Colonic mucosa (tissue), 4 donors: ENCODE measurements at places on chromosomes 3 and 15.

DNA sequence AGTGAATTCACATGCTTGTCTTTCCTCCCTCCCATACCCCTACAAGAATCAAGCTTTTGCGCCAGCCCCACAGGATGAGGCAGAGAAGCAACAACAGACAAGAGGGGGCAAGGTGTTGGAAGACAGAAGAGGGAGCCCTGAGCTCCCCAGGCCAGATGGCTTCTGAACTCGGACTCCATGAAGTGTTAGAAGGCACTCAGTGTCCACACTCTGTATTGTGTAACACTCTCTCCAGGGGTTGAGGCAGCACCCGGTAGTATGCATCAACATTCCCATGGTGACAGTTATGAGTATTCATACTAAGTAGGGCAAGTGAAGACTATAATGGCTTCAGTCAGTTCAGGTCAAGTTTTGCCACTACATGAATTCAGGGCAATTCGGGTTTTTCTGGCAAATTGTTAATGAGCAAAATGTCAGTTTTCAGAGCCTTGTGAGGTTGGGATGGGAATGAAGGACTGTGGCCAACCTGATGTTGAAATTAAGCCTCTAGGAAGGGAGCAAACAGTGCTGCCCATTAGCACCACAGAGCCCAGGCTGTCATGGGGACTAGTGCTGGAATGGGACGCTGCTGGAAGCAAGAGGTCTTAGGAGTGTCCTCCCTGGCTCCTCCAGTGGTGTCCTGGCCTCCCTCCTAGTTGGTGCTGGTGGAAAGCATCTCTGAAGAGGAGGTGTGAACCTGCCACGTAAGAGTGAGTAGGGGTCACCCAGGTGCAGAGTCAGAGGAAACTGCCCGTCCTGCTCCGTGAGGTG lies 79.4 kb downstream of the KLF15 start:
- H3K27me3 ChIP-seq = no peaks in the 10 kb centered on the region
- H3K4me1 ChIP-seq = no peaks in the 10 kb centered on the region
- H3K36me3 ChIP-seq = no peaks in the 10 kb centered on the region
- H3K4me3 ChIP-seq = no peak overlapping the region

- H3K4me3 ChIP-seq = no peak overlapping the region
- DNase-seq = no peak
- H3K27ac ChIP-seq = no peak overlapping the region
- H3K36me3 ChIP-seq = no peaks in the 10 kb centered on the region
Observed at GRCh38 chr15:101108461-101108775, 143.4 kb downstream of the CHSY1 start.

DNA sequence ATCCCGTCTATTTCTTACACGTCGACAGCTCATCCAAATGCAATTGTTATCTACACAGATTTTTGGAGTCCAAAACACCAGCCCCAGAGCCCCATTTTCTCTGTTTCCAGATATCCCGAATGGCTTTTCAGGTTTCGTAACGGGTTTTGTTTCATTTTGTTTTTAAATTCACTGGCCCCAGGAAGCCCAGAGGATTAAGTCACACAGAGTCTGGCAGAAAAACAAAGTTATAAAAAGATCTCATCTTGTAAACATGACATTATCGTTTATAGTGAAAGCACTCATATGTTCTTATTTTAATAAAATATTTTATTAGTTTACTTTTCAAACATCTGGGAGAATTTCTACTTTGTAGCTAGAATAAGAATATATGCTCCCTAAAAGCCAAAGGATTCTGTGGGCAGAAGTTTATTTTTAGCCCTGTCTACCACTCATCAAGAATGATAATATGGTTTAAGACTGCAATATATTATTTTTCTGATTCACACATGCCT lies 149.3 kb upstream of the SLC2A2 start:
- H3K27me3 ChIP-seq = no peaks in the 10 kb centered on the region
- no peak overlapping the region for H3K4me3 ChIP-seq
- DNase-seq = no peak
- no peaks in the 10 kb centered on the region for H3K36me3 ChIP-seq
- no peaks in the 10 kb centered on the region for H3K4me1 ChIP-seq
- H3K27ac ChIP-seq = peak overlapping the region; percentile 11

DNA sequence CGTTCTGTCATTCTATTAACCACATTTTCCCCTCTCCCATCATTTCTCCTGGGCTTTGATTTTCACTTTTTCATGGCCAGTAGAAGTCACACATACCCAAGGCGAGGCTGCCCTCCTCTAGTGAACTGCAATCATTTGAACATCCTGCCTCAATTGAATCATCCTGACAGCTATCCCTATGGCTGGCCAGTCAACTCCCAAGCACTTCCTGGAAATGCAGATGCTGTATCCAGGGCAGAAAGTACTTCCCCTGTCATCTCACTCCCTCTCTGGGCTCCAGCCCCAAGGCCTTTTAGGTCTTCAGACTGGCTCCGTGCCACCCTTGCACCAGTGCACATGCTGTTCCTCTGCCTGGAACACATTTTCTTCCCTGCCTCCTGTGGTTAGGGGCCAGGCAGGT lies 738.3 kb upstream of the CFAP20DC start:
- no peaks in the 10 kb centered on the region for H3K36me3 ChIP-seq
- no peak overlapping the region for H3K27ac ChIP-seq
- no peak for DNase-seq
- H3K4me1 ChIP-seq = no peaks in the 10 kb centered on the region
- H3K27me3 ChIP-seq = no peaks in the 10 kb centered on the region
- no peak overlapping the region for H3K4me3 ChIP-seq

DNA sequence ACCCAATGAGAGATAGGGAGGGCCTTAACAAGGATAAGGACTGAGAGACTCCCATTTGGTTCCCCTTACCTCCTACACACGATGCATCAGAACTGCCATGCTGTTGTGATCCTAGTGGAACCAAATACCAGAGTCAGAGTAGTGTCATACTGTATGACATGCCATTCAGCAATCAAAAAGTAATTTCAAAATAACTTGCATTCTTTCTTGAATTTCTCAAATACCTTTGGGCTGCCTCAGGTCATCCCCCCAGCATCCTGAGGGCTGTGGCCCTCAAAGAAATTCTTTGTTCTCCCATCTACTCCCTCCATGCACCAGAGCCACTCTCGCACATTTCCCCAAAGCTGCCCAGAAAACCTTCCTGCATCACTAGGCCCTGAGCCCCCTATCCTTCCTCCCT lies 68.9 kb upstream of the PPP2R3A start:
- no peaks in the 10 kb centered on the region for H3K36me3 ChIP-seq
- no peak overlapping the region for H3K4me3 ChIP-seq
- no peak for DNase-seq
- H3K27me3 ChIP-seq = no peaks in the 10 kb centered on the region
- H3K4me1 ChIP-seq = no peaks in the 10 kb centered on the region
- no peak overlapping the region for H3K27ac ChIP-seq
